GM03348 (cell line): ENCODE measurements at places on chromosomes 4 and X.
A peak's percentile ranks its signal among the peaks of the same experiment; 100 is the strongest.

- no peak for DNase-seq
These were observed 866.0 kb upstream of the PRKX start for GRCh38 chrX:4579480-4579879.

DNA sequence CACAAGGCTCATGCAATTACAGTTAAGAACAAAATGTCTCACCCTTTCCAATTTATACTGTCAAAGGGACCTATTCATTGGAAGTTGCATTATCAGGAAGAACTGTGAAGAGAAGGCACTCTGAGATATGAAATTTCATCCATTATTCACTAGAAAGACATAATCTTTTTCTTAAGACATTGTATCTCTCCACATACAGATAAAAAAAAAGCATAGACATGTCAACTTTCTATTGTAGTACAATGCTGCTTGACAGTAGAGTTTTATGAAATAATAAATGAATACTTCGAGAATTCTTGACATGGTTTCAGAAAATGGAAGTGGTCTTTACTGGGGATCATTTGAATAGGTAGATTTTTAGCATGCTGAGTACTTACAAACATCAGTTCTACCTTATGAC lies 545.0 kb downstream of the TMA16 start:
- no peak for DNase-seq

DNA sequence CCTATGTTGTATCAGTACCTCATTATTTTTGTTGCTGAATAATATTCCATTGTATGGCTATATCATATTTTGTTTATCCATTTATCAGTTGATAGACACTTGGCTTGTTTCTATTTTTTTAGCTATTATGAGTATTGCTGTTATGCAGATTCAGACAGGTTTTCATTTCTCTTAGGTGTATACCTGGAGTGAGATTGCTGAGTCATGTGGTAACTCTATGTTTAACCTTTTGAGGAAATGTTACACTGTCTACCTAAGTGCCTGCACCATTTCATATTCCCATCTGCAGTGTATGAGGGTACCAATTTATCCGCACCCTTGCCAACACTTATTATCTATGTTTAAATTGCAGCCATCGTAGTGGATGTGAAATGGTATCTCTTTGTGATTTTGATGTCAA lies 43.0 kb upstream of the SH3RF1 start:
- DNase-seq, result no peak

GRCh38 chr4:77023920-77024319 lies 51.9 kb downstream of the CCNI start:
- DNase-seq, result no peak

- peak; percentile 64 for DNase-seq
These were observed 53.9 kb upstream of the TENM3 start for GRCh38 chr4:182189103-182189878.

DNA sequence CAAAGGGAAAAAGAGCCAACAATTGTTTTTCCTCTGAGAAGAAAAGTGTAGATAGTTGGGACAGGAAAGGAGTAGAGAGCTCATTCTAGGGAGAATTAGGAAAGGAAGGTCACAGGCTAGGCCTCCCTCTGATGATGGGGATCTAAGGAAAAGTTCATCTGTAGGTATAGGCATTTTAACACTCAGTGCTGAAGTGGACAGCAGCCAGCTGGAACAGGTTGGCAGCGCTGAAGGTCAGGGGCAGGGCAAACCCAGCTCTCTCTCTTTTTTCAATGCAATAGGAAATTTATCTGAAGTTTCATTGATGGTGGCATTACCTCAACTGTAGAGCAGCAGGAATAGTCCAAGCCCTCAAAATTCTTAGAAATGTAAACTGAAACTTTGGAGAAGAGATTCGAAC lies 98.5 kb upstream of the ETNPPL start:
- no peak for DNase-seq

DNA sequence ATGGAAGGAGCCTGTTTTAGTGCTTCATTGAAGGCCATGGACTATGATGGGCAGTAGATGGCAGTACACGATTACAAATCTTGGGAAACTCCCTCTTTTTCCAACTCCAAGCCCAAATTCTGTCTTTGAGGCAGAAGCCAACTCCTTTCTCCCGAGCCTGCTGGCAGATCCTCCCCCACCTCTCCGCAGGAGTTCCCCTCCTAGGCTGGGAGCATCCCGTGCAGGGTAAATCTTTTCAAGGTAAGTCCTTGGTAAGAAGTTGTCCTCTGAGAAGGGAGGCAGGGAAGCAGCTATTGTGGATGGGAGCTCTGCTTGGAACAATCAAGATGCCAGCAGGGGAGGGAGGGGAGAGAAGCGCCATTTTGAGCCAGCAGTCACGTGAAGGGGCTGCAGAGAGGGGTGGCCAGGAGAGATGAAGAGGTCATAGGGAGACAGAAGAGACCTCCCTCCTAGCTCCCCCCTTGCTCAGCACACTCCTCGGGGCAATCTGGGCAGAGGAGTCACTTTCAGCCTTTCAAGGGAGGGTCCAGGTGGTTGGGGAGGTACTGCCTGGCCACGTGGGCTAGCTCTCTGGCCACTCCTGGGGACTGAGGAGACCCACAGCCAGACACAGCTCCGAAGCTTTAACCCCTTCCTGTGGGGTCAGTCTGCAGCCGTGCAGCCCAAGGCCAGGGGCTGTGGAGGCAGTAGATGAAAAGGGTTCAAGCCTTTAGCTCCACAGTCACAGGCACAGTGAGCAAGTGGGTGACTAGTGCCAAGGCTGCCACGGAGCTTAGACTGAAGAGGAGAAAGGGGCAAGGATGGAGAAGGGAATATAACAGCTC lies 9.6 kb downstream of the CC2D2A start:
- DNase-seq, result peak; percentile 88

- DNase-seq, result no peak
These were observed 581.9 kb downstream of the GRID2 start for GRCh38 chr4:92885632-92886031.

DNA sequence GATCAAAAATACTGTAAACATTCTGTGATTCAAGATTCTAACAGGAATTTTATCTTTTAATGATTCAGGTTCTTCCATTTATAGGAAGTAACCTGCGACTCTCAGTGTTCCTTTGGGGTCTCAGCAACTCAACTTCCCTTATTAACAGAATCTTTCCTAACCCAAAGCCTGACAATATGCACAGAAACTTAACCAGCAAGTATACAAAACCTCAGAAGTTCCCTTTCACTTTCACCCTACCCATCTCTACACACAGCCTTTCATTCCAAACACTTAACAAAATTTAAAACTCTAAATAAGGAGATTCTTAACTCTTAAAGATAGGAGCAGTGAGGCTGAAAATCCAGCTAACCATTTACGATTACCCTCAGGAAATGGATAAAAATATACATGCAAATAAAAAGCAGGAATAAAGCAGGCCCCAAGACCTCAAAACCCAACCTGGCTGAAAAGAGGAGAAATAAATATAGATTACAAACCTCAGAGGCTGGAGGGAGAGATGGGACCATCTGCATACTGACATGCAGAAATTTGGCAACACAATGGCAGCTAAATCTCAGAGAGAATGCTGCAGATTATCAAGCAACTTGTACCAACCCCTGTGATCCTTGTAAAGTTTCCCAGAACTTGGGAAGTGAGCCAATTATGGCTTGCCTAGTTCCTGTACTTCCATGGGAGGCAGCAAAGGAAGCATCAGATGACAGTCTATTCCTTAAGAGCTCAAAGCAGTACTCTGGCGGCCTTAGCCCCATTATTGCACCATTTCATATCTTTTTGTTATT lies 101.0 kb downstream of the ATP11C start:
- DNase-seq, result peak; percentile 8

- DNase-seq, result no peak
These were observed 129.1 kb downstream of the EGF start for GRCh38 chr4:110041735-110042134.

DNA sequence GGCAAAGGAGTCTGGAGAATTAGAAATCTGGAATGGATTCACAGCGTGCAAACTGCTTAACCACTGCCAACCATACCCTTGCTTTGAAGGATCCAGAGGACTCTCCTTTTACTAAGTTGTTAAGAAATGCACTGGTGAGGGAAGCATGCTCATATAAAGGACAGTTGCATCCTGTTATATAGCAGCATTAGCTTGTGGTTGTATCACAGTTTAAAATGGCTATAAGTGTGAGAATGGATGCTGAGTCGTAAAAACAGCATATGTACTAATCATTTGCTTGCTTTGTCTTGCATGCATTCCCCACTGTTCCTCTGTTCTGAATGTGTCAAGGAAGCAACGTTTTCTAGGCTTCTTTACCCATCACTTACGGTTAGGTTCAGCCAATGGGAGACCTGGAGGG lies 101.1 kb downstream of the CXCL13 start:
- no peak for DNase-seq

GRCh38 chr4:1658146-1658545 lies 26.0 kb downstream of the FAM53A start:
- no peak for DNase-seq

- DNase-seq, result no peak
These were observed 80.1 kb upstream of the SHOX start for GRCh38 chrX:550514-550913.

DNA sequence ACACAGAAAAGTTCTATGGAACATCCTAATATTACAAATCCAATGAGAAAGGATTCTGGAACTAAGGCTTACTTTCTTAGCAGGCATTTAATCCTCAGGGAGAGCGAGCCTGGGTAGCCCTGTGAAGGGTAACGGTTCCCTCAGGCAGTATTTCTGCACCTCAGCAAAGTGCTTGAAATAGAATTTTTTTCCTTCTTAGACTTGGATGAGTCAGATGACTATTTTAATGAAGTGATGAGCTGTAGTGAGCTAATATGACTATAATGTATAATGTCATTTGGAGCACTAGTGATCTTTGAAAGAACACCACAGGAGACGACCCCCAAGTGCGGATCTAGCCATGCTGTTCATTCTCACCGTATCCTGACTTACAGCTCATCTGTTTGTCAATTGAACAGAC lies 493.0 kb upstream of the FAM241A start:
- DNase-seq, result no peak

GRCh38 chr4:184383497-184384055 lies 90.8 kb downstream of the IRF2 start:
- peak; percentile 87 for DNase-seq

GRCh38 chrX:38717871-38718270 lies 83.4 kb upstream of the MID1IP1 start:
- DNase-seq, result peak; percentile 10

GRCh38 chr4:114924311-114924710 lies 189.1 kb downstream of the NDST4 start:
- no peak for DNase-seq

GRCh38 chr4:76322236-76322635 lies 15.7 kb downstream of the STBD1 start:
- DNase-seq, result no peak

DNA sequence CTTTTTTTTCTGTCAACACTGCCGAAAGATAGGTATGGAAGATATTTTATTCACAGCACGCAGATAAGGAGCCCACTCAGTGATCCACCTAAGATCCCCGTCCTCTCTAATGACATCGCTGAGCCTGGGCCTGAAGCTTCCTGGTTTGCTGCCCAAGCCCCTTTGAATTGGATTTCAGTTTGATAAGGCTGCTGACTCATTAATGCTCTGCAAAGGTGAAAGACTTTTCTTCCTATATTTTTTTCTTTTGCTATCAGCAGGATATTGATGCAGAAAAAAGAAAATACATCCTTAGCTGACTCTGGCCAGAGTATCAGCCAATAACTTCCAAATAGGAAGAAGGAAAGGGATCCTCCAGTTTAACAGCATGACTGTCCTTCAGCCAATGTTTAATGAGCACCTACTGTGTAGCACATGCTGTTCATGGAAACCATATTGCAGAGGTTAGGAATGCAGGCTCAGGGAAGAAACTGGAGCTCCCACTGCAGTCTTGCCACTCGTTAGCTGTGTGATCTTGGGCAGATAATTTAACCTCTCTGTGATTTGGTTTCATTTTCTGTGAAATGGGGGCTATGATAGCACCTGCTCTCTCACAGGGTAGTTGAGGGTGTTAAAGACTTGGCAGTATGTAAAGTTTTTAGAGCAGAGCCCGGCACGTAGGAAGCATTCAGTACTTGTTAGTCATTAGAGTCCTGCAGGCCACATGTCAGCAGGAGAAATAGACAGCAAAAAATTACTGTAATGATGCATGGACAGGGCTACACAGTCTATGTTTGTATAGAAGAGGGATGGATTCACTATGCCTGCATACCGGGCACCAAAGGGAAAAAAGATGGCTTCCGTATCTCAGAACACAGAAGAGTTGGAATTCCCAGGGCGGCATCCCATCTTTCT lies 39.3 kb downstream of the EVC start:
- peak; percentile 78 for DNase-seq

DNA sequence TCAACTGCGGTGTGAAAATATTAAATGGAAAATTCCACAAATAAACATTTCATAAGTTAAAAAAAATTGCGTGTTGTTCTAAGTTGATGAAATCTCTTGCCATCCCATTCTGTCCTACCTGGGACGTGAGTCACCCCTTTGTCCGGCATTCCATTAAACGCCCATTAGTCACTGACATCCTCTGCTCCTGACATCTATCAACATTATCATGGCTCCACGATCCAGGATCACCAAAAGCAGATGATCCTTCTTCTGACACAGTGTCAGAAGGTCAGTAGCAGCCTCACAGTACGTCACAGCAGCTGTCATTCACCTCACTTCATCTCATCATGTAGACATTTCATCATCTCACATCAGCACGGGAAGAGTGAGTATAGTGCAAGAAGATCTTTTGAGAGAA lies 125.7 kb downstream of the ZNF827 start:
- no peak for DNase-seq

- DNase-seq, result no peak
These were observed 102.0 kb downstream of the ELOVL6 start for GRCh38 chr4:110096405-110096804.

GRCh38 chr4:67130411-67130810 lies 414.9 kb downstream of the CENPC start:
- DNase-seq, result no peak

GRCh38 chr4:145843148-145843547 lies 95.5 kb downstream of the ZNF827 start:
- peak; percentile 74 for DNase-seq

DNA sequence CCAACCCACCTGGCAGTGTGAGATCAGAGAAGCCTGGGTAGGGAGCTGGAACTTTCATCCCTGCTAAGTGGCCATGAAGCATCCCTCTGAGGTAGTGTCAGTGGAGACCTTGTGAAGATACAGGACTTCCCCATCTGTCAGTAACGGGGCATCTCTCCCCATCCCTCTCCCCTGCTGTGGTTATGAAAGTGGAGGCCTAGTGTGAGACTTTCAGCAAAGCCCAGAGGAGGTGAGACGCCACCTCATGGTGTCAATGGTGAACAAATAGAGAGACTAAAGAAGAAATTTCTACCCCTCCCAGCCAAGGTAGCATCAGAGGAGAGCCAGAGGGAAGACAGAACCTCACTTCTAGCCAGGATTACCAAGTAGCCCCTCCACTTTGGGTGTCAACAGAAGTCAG lies 150.2 kb downstream of the VEGFC start:
- DNase-seq, result no peak
